ENCODE measurements at places on chromosomes 16 and 17.
A peak's percentile ranks its signal among the peaks of the same experiment; 100 is the strongest.

DNA sequence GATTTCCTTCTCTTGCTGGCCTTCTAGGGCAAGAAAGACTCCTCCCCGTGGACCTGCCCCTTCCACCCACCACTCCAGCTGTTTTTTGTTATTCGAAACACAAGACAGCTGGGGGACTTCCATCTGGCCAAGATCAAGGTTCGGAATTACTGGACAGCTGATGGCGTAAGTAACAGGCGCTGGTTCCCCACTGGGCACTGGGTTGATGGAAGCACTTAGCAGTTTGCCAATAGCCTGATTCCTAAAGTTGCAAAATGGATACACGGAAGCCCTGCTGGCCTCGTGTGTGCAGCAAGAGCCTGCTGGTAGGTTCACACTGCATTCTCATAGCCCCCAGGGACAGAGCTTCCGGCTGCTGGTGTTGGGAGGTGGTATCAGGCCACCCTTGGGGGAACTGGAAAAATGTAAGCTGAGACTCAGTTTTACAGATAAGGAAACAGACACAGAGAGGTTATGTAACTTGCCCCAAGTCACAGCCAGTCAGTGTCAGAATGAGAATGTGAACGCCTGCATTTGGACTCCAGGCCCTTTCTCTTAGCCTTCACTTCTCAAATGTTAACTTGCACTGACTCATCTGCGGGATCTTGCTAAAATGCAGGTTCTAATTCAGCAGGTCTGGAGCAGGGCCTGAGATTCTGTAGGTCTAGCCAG is 171.7 kb downstream of the KATNIP start:
- peak; percentile 97 for DNase-seq

DNA sequence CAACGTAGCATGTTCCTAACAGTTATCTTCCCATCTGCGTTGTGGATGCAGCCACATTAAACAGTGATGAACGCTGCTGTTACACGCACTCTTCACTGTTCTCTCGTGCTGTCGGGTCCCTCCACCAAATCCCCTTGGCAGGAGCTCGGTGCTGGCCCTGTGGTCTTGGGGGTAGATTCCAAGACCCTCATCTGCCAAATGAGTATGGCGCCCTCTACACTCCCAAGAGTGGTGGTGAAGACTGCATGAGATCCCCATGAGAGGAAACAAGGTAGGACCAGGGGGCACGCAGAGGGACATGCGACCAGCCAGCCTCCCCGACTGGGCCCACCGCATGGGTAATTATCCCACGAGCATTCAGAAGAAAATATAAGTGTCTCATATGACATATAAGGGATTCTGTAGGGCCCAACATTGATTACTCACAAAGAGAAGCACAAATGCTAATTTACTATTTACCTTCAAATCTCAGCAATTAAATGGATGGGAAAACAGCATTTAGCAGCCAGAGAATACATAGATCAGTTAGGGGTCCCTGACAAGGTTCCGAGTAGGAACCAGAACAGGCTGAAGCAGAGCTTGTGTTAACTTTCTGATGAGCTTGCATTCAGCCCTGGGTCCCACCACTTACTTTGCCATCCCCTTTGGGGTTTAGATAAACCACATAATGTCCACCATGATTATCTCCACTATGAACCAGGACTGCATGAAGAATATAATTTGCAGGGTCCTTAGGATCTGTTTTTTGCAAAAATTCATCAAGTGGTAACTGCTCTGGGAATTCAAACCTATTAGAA is 23.8 kb downstream of the LITAFD start:
- no peak for DNase-seq

DNA sequence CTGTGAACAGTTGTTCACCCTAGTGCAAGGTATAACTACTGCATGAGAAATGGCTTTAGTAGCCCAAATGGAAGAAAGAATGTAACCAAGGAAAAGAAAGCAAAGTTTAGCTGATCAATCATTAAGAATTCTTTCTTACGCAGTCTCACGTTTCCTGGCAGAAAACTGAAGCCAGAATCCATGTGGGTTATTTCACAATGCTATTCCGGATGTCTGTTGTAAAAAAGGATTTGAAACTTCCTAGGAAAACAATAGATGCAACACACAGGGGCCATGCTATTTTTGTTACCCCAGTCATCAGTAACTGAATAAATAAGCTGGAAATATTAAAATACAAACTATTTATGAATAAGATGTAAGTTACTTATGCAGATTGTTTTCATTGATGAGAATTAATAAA is 802.5 kb downstream of the CDH8 start:
- DNase-seq: no peak

DNA sequence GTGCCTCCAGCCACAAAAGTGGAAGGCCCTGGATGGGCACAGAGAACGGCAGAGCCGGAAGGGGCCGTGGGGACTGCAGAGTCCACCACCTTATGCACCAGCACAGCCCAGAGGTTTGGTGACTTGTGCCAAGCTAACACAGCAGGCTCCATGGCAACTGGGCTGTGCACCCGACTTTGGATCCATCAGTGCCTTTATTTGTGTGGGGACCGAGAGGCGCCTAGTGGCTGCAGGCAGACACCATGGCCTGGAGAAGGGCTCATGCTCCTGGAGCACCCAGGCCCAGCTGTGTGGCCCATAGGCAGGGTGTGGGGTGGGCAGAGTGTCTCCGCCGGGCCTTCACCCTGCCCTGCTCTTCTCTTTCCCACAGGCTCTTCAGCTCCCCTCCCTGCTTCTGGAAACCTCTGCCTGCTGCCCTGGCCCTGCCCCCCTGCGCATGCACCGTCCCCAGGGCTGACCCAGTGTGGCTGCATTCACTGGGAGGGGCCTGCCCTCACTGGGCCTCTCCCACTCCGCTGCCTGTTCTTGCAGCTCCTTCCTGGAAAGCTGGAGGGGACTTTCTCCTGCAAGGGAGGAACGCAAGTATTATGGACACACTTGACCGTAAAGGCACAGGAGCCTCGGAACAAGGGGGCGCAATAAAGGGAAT is 10.1 kb downstream of the C16orf90 start:
- DNase-seq: no peak

DNA sequence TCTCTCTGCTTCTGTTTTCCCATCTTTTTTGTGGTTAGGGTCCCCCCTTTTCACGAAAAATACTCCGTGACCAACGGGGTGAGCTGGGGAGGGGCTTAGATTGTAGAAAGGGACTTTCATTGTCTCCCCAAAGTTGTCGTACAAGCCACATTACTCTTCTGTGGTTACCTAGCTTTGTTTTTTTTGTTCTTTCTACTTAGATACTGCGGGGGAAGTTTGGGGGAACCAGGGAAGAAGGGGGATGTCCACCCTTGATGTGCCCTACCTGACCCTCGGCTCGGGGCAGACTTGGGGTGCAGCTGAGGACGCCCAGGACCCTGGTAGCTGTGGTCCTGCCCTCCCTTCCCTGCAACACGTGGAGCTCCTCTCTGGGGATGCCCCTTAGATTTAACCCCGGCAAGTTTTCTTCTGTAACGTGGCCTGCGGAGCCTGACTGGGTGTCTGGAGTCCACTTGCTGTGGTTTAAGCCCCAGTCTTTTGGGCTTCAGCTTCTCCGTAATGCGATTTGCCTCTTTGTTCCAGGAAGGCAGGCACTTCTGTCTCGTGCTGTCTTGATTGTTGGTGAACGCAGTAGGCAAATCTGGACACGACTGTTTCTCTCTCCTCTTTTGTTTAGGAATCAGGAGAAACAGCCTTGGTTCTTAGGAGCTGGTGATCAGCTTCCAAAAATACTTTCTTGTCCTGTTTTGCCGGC is 892 bp downstream of the ABCC1 start:
- DNase-seq: peak; percentile 22

GRCh38 chr17:673200-673681 is 41.4 kb downstream of the VPS53 start:
- DNase-seq: no peak

Data from fibroblast of the conjunctiva (primary cell).